NCI-H1694 treated with DMSO at 0.1 percent for 48 hours (cell line): ENCODE measurements at places on chromosomes 2 and 18.

DNA sequence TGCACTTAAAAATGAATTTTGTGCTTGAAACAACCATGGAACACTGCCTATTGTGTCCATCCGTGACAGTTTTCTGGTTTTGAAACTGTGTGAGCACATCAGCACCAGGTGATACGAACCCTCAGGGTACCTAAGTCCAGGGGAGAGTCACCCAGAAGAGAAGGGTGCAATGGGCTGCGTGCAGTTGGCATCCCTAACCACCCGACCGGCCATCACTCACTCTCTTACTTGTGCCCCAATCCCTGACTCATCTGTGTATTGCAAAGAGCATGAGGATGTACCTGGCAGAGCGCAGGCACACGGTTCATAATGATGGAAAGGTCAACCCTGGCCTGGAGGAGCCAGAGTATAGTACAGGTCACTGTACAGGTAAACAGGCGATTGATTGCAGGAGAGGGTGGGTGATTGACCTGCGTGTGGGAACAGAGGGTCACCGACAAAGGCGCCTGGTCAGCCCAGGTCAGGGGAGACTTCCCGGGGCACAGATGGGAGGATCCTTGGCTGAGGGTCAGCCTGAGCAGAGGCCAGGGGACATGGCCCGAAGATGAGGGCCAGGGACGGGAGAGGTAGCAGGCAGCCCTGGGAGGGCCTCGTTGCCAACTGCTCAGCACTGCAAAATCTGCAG is 160.3 kb downstream of the SEPTIN10 start:
- DNase-seq: no peak

- DNase-seq: no peak
Measured at GRCh38 chr2:174600349-174600748, 2.7 kb upstream of the WIPF1 start.

- DNase-seq: no peak
Measured at GRCh38 chr18:78743078-78743477, 236.5 kb upstream of the SALL3 start.

DNA sequence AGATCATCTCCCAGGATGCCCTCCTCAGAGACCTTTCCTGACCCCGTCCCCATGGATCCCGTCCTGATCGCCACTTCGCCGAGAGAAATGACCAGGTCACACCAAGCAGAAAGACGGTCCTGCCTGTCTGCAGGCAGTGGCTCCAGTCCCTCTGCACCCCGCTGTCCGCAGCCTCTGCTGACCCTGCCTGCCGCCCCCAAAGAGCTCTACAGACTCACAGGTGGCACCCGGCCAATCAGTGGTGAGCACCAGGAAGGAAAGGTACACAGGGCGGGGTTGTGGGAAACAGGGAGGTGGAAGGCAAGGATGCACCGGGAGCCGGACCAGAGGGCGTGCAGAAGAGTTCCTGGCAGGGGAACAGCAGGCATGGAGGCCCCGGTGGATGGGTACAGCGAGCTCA is 94.8 kb downstream of the NDUFA10 start:
- DNase-seq: no peak

GRCh38 chr2:229660951-229661350 is 53.4 kb downstream of the DNER start:
- DNase-seq: no peak

- DNase-seq: no peak
Measured at GRCh38 chr2:88627856-88628570, 749 bp upstream of the EIF2AK3 start.

- no peak for DNase-seq
Measured at GRCh38 chr2:45770811-45771210, 119.3 kb downstream of the PRKCE start.

DNA sequence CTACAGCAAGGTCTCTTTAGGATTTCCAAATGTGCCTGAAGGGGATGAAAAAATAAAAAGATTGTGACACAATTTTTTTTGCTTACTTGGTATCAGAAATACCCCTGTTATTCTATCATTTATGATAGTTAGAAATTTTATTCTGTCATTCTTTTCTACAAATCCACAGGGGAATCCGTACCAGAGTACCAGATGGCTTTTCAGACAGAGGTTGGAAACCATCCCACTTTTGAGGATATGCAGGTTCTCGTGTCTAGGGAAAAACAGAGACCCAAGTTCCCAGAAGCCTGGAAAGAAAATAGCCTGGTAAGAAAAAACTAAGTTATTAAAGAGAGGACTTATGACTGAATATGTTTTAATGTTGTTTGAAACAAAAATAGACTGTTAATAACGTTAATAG is 92.6 kb upstream of the FAM117B start:
- DNase-seq: peak; percentile 73

GRCh38 chr18:67379981-67380380 is 136.5 kb downstream of the DSEL start:
- no peak for DNase-seq

GRCh38 chr2:8612734-8613179 is 69.1 kb upstream of the ID2 start:
- DNase-seq: no peak

GRCh38 chr2:241890524-241891235 is 21.2 kb downstream of the RTP5 start:
- DNase-seq: no peak

DNA sequence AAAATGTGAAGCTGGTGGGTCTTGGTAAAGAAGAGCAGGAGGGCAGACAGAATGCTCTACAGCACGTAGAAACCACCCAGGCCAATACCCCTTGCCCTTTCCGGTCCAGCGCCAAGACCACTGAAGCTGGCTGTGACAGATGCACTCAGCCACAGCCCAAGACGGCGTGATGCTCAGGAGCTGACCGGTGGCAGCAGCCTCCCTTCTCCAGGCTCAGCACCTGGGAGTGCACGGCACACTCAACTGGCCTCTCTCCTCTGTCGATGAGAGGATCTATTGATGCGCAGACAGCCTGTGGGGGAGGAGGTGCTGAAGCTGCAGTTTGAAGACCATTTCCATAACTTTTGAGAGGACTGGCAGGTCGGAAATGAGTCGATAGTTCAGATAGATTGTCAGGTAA is 141.0 kb upstream of the MYT1L start:
- DNase-seq: no peak

DNA sequence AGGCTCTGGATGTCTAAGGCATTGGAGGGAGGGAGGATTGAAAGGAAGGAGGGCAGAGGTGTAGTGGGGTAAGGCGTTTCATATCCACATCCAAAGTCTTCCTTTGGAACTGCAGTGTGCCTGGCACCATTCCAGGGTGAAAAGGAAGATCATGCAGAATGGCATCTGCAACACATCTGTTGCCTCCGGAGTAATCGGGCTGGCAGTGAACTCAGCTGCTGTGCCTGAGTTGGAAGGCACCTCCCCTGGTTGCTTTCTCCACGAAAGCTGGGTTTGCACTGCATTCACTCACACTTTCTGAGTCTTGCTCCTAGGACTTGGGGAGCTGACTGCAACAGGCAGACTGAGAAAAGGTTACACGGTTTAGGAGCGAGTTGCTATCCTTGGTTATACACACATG is 30.3 kb upstream of the SEC11C start:
- no peak for DNase-seq

DNA sequence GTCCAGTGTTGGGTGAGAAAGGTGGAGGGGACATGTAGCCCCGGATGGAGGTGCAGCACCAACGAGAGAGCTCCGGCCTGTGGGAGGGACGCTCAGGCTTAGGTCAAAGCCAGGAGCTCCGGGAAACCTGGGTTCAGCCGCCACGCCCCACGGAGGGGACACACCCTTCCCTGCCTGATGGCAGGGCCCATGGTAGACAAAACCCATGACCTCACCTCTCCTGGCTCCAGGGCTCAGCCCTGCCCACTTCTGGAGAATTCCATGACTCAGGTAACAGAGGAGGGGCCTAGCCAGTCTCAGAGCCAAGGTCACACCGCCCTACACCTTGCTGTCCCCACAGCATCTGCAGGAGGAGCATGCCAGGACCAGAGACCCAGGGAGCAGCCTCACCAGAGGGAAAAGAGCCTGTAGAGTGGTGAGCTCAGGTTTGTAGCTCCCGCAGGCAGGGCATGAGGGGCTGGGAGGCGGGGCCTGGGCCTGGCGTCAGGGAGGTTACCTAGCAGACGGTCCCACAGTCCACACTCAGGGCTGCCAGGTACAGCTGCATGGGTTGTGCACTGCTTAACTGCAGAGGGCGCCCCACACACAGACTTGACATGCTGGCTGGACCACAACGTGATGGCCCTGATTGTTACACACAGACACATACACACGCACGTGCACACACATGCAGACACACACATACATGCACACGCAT is 70.8 kb upstream of the SMAD7 start:
- no peak for DNase-seq

DNA sequence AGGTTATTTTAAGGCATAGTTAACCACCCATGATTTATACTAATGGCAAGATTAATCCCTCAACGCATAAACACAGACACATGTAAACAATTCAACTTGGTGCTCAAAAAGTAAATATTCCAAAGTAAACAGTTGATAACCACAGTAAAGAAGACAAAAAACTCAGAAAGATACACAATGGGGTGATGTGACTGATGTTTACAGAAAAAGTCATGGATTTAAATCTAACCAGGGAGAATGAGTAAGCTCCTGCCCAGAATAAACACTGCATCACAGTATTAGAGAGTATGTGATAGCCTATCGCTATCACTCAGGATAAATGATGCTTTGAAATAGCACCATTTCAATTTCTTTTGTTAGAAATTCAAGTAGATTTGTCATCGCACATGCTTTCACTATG is 49.3 kb downstream of the HIBCH start:
- DNase-seq: no peak

- DNase-seq: no peak
Measured at GRCh38 chr2:100451734-100452133, 18.5 kb upstream of the NMS start.

GRCh38 chr2:120283649-120284048 is 31.0 kb downstream of the RALB start:
- DNase-seq: no peak

DNA sequence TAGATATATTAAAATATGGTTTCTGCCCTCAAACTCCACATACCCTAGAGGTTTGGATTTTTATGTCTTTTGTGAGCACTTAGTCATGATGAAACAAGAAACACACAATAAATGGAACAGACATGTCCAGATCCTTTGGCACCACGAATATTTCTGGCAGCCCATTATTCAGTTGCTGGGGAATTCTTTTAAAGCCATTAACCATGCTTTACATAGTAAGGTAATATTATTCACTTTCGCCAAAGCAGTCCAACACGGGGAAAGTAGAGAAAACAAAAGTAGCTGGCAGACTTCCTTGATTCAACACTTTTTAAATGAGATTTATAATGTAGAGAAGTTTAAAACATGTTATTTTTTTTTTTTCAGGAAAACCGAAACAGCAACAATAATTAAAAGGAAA is 235.4 kb downstream of the PIEZO2 start:
- DNase-seq: no peak

DNA sequence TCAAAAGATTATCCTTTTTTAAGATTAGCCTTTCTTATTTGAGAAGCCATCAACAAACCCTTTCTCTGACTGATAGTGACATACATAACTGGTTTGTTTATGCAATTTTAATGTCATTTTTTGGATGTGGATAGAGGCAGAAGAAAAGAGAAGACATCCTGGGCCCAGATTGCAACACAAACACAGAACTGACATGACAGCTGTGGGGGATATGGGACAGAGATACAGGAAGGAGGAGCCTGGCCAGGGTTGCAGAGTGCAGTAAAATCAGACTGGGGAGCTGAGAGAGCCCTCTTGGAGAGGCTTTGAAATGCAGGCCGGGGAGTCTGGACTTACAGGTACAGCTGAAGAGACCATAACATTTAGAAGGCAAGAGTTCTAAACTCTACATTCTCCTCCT is 65.1 kb downstream of the SIGLEC15 start:
- no peak for DNase-seq

GRCh38 chr2:112157472-112157871 is 19.3 kb downstream of the FBLN7 start:
- DNase-seq: no peak

GRCh38 chr2:214380681-214381080 is 30.2 kb upstream of the VWC2L start:
- no peak for DNase-seq

GRCh38 chr18:57696271-57696670 is 74.6 kb upstream of the NARS1 start:
- DNase-seq: no peak

DNA sequence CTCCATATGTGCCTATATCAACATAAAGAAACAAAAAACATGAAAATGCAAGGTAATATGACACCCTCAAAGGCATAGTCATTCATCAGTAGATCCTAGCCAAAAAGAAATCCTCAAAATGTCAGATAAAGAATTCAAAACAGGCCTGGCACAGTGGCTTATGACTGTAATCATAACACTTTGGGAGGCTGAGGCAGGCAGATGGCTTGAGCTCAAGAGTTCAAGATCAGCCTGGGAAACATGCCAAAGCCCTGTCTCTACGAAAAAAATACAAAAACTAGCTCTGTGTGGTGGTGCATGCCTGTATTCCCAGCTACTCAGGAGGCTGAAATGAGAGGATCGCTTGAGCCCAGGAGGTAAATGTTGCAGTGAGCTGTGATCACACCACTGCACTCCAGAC is 284.6 kb upstream of the KLHL29 start:
- peak; percentile 84 for DNase-seq

GRCh38 chr2:64492821-64493220 is 31.3 kb upstream of the AFTPH start:
- no peak for DNase-seq

- no peak for DNase-seq
Measured at GRCh38 chr2:170991398-170992182, 62.5 kb downstream of the GORASP2 start.

- DNase-seq: no peak
Measured at GRCh38 chr18:44893966-44894365, 213.3 kb downstream of the SETBP1 start.

DNA sequence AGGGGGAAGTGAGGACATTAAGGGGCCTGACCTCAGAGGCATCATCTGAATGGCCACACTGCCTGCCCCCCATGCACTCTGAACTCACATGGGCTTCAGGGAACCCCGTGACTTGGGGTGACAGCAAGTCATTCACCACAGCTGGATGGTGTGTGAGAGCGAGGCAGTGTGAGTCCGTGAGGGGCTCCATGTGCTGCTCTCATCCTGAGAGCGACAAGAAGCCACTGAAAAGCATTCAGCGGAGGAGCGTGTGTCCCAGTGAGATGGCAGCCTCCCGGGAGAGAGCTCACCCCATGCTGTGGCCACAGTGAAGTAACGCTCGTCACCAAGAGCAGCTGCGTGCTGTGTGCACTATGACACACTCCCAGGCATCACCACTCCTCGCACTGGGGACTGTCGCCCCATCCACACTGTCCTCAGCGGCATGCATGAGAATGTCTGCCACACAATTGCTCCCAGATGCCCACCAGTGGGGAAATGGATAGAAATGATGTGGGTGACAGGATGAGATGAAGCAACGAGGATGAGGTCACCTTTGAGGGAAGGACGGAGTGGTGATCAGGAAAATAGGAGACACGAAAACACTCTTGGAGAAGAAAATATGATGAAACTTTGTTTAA is 213.0 kb upstream of the RAB6C start:
- no peak for DNase-seq

- DNase-seq: no peak
Measured at GRCh38 chr2:104606056-104606455, 247.9 kb upstream of the POU3F3 start.

DNA sequence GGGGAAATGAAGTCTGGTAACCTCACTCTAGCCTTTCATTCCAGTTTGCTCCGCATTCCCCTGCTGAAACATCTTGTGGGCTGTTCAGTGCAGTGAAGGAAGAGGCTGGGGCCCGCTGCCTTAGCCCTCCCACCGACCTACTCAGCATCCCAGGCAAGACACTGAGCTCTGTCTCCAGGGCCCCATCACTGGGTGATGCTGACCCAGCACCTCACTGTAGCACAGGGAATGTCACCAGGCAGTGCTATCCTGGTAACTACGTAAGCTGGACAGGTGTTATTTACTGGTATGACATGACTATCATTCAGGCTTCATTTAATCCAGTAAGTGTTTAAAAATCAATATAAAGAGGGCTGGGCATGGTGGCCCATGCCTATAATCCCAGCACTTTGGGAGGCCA is 101.0 kb upstream of the NFU1 start:
- no peak for DNase-seq
